ENCODE measurements at places on chromosomes 4 and X. TPM values are rescaled to one million over a fixed set of nuclear protein-coding genes. Genes with fewer than 3 reads are reported as not detected.

Gene GAGE12H
- not detected for total RNA-seq

Gene NAP1L3
- total RNA-seq: 2.4 TPM

Gene TRIM61
- 1.2 TPM for total RNA-seq

Gene CXCL6
- total RNA-seq: not detected

Gene RHOXF2B
- not detected for total RNA-seq

Gene ALPK1
- total RNA-seq: 23.2 TPM

DNA sequence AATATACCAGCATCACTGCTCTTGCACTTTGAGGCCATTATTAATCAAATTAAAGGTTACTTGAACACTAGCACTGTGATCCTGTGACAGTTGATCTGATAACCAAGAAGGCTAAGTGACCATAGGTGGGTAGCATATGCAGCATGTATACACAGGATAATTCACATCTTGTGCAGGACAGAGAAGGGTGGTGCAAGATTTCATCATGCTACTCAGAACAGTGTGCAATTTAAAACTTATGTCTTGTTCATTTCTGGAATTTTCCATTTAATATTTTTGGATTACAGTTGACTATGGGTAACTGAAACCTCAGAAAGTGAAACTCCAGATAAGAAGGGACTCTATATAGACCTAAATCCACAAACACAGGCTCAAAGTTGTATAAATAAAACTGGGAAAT, 78.2 kb upstream of the PDE5A start:
- no peak for DNase-seq

DNA sequence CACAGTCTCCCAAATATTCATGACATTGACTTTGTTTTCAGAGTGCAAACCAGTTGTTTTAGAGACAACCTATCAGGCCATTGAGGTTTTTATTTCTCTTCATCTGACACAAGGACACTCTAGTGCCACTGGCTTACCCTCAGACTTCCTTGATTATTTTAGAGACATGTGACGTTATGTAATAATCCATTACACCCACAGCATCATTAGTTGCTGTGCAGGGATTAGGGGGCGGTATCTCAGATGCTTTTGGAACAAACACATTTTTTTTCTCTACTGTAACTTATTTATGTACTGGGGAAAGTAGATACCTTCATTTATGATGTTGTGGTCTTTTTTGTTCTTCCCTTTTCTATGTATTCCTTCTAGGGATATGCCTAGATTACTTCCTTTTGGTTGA, 2293.1 kb downstream of the PCDH7 start:
- no peak for DNase-seq

- DNase-seq: no peak
Observed at GRCh38 chr4:38623260-38623659, 40.7 kb upstream of the KLF3 start.

- no peak for DNase-seq
Observed at GRCh38 chr4:41413670-41414411, 124.1 kb upstream of the LIMCH1 start.

DNA sequence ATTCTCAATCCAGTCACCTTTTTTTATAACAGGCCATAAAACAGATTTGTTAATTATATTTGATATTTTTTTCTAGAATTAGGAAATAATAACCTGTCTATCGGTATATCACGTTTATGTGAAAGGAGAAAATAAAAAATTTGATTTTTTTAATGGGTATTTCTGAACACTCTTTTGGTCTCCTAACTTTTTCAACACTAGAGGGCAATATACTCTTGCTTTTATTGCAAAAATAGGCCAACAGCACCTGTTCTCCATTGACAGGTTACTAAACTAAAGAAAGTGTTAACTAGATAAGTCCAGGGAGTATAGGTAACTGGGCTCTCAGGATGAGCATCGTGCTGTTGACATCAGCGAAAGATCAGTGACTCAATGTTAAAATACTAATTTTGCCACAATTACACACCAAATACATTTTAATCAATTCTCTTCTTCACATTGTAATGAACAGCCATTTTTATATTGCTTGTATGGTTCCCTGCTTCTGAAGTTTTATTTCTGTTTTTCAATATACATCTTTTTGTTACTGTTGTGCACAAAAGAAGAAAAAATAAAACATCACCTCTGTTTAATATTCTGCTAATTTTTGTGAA, 22.8 kb downstream of the NDST4 start:
- DNase-seq: no peak

DNA sequence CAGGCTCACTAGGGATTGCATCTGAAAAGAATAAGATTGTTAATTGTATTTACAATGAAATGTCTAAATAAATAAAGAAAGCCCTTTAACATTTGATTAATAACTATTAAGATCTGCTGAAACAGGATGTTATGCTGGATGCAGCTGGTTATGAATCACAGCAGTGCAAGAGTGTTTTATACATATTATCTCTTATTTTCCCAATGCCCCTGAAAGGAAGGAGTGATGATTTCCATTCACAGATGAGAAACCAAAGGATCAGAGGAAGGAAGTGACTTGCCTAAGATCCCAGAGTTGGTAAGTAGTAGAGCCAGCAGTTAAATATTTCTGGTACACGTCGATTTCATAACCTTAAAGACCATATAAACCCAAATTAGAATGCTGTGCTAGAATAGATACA, 76.3 kb upstream of the ARHGAP36 start:
- DNase-seq: no peak

GRCh38 chr4:126209147-126209546, 894.4 kb downstream of the FAT4 start:
- DNase-seq: no peak

DNA sequence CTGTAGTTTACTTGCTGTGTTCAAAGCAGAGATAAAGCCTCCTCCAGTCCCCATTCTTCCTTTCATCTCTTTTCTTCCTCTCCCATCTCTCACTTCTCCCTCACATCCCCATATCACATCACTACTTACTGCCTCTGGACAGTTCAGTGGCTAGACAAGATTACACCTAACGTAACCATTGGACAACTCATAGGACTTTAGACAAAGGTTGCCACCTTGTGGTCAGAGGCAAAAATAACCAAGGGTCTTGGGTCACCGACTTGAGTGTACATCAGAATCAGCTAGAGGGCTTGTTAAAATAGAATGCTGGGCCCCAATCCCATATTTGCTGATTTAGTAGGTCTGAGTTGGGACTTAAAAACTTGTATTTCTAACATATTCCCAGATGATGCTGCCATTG, 109.3 kb upstream of the DGKK start:
- DNase-seq: peak; percentile 26

DNA sequence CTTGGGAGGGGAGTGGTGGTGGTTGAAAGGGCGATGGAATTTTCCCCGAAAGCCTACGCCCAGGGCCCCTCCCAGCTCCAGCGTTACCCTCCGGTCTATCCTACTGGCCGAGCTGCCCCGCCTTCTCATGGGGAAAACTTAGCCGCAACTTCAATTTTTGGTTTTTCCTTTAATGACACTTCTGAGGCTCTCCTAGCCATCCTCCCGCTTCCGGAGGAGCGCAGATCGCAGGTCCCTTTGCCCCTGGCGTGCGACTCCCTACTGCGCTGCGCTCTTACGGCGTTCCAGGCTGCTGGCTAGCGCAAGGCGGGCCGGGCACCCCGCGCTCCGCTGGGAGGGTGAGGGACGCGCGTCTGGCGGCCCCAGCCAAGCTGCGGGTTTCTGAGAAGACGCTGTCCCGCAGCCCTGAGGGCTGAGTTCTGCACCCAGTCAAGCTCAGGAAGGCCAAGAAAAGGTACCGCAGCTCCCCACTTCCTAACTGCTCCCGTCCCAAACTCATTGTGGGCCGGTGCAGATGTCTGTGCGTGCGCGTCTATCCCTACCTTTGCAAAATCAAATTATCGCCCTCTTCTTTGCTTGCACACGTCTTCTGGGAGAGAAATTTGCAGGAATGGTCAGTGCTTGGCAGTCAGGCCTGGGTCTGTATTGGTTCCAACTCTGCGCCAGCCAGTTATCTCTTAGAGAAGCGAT, 533 bp downstream of the IL15 start:
- DNase-seq: peak; percentile 50

DNA sequence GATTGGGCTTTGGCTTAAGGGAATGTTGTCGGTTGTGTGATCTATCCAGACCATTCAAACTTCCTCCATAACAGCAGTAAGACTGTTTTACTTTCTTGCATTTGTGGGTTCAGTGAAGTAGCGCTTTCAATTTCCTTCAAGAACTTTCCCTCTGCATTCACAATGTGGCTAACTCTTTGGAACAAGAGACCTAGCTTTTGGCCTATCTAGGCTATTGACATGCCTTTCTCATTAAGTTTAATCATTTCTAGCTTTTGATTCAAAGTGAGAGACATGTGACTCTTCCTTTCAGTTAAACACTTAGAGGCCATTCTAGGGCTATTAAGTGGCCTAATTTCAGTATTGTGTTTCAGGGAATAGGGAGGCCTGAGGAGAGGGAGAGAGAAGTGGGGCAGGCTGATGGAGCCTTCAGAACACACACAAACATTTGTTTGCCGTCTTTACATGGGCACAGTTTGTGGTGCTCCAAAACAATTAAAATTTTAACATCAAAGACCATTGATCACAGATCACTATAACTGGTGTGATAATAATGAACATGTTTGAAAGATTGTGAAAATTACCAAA, 34.1 kb downstream of the ADH5 start:
- DNase-seq: no peak

DNA sequence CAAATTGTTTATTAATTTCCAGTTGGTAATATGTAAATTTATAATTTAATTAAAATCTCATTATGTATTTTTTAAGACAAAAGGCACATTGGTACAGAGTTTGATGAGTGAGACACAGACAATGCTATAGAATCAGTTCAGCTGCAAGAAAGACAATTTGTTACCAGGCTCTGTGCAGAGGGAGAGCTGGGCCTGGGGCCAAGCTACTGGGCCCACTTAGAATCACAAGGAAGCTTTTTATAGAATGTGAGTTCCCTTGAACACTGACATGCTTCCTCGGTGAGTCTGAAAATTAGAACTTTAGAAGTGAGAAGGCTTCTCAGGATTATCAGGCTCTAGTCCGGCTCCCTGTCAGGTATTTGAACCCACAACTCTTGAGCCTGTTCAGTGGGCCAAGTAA, 129.0 kb downstream of the AFF2 start:
- DNase-seq: no peak

- DNase-seq: no peak
Observed at GRCh38 chrX:68090266-68090665, 343.0 kb downstream of the OPHN1 start.
